ENCODE measurements at places on chromosomes 1 and 21.
A peak's percentile ranks its signal among the peaks of the same experiment; 100 is the strongest.

GRCh38 chr1:169601096-169601881 lies 15.0 kb upstream of the F5 start:
- DNase-seq, result peak; percentile 27

DNA sequence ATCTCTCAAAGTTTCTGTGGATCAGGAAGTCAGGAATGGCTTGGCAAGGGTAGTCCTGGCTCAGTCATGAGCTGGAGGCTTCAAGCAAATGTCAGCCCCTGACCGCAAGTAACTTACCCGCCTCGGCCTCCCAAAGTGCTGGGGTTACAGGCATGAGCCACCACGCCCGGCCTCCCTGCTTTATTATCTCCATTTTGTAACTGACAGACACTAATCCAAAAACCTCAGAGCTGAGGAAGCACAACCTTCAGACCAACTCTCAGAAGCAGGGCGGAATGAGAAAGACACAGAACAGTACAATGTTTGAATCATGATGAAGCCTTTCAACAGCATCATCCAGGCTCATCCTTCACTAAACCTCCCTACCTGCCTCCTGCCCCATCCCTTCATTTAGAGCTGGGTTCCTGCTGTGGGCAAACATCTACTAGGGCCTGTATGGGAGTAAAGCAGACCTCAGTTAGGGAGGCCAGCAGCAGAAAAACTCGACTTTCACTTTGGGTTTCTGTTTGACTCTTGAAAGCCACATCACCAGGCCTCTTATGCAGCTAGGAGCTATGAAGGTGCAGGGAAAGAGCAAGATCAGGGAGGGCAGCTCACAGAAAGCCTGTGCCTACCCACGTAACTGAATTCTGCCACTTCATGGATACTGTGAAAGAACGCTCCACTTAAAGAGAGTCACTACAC lies 84.4 kb upstream of the RAB4A start:
- peak; percentile 59 for DNase-seq

DNA sequence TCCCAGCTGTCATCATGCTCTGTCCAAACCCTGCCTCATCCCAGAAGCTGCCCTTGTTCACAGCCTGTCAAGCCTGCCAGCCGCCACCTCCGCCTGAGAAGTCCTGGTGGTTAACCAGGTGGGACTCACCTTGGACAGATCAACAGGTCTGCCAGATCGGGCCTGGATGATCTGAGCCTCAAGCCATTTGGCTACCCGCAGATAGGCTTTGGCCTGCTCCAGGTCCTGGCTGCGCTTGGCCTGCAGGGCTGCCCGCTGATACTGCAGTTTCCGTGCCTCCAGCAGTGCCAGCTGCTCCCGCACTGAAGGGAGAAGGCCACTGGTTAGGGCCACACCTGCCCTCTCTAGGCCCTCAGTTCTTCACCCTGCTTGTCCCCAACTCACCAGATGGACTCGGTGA lies 8.6 kb downstream of the CC2D1B start:
- DNase-seq, result no peak

DNA sequence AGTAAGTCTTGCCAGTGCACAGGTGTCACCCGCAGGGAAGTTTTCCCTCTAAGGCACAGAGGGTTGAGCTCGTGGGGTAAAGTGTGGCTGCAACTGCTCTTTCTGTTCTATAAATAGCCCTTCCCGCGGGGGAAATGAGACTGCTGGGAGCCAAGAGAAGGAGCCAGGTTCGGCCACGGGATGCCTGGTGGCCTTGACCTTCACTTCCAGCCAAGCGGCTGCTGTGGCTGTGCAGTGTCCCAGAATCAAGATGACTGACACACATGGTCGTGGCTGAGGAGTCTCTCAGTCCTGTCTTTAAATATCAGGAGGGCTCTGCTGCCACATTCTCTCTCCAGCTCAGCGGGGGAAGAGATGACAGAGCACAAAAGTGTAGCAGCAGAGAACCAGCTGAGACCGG lies 154.1 kb upstream of the VAMP3 start:
- no peak for DNase-seq

DNA sequence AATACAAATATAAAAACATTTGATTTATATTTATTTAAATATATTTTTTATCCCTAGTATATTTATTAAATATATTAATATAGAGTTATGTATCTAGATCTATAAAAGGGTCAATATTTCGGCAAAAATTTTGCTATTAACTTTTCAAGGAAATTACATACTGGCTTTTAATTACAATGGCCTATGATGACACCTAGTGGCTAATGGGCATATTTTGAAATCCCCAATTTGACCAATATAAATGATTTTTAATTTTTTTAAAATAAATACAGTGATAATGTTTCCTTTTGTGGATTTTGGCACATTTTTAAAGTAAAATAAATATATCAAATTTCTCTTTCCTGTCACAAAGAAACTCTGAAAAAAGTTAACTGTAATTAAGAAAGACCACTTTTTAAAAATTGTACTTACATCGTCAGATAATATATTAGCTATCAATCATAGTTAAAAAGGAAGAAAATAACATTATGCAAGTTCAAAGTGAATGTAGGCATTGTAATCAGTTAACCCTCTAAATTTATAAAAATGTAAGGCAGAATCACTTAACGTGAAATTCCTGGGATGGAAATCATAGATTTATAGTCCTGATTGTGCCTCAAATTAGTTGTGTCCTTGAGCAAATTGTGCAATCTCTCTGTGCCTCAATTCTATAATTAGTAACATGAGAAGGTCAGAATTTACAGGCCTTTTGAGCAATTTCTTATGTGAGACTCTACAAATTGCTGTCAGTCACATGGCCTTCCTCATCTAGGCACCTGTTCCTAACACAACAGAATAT lies 25.6 kb upstream of the RGS13 start:
- no peak for DNase-seq

DNA sequence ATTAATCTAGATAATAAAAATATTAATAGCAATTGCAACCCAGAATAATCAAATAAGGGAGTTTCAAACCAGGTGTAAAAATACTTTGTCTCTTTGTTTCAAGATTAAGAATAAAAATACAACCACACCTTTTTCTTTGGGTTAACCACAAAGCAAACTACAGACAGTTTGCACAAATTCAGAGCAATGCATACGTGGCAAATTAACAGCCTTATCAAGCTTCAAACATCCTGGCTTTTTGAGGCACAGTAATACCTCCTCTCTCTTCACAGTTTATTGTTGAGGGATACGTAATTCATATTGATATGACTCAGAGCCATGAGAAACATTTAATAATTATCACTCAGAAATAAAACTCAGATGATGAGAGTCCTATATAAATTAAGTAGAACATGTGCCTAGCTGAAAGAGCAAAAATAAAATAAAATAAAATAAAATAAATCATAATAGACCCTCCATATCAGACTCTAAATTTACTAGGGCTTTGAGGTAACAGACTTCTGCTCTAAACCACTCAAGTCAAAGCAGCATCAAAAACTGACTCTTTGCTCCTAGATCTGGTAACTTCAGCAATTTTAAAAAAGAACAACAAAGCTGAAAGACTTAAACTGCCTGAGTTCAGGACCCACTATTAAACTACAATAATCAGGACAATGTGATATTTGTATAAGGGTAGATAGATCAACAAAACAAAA lies 11.4 kb downstream of the EDEM3 start:
- DNase-seq, result no peak

DNA sequence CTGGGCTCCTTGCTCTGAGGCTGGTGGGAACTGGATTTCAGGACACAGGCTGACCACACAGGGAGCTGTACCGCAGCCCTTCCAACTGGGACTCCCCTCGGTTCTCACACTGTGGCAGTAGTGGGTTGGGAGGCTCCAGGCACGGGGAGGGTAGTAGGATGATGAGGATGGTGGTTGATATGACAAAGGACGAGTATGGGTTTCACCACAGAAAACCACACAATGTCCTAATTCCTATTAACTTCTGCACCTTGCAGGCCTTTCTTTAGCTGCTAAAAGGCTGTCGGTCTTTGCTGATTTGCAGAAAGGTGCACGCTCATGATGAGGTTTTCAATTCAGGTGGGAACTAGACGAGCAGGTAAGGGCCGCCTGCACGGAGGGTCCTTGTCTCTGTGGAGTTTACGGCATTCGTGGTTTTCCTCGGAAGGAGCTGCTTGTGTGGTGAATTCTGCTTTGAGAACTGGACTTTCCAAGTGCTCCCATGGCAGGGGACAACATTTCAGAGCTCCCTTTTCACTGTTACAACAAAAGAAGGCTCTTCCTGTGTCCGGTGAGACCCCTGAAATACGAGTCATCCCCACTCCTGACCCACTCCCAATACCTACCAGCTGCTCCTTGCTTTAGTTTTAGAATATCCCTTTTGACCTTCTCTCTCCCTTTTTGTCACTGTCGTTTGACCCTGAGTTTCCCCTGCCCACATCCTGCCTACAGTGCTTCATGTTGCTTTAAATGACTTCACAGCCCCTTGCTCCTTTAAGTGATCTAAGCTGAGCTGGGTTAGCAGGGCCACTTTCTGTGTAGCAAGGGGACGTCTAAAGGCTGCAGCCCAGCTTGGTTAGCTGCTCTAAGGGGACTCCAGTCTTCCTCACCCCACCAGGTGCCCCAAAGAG lies 125.1 kb downstream of the MRPS6 start:
- peak; percentile 46 for DNase-seq

GRCh38 chr1:183027791-183028190 lies 4.6 kb downstream of the LAMC1 start:
- no peak for DNase-seq

DNA sequence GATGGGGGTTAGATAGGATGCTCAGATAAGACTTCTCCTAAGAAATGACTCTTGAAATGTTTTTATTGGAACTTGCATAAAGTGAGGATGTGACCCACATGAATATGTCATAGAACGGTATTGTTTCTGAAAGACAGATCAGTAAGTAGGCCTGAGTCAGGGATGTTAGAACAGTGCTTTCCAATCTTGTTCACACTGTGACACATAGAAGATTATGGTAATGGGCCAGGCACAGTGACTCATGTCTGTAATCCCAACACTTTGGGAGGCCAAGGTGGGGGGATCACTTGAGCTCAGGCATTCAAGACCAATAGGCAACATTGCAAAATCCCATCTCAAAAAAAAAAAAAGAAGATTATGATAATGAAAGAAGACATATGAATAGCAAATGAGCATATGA lies 32.9 kb downstream of the FMO4 start:
- peak; percentile 17 for DNase-seq

DNA sequence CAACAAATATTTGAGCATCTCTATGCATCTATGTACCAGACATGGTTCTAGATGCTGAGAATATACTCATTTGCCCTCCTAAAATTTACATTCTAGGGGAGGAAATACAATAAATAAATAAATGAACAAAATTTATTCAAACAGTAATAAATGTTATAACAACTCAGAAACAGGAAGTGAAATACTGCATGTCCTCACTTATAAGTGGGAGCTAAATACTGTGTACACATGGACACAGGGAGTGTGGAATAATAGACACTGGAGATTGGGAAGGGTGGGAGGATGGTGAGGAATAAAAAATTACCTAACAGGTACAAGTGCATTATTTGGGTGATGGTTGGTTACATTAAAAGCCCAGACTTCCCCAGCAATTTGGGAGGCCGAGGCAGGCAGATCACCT lies 4.3 kb downstream of the COA7 start:
- peak; percentile 2 for DNase-seq

- DNase-seq, result no peak
Measured at GRCh38 chr1:166811691-166812090, 27.6 kb upstream of the POGK start.

GRCh38 chr1:21077085-21077484 lies 99.6 kb downstream of the EIF4G3 start:
- peak; percentile 55 for DNase-seq

GRCh38 chr1:205440476-205441317 lies 15.1 kb downstream of the BLACAT1 start:
- DNase-seq, result peak; percentile 95

GRCh38 chr1:176188604-176189003 lies 18.5 kb downstream of the COP1 start:
- no peak for DNase-seq

DNA sequence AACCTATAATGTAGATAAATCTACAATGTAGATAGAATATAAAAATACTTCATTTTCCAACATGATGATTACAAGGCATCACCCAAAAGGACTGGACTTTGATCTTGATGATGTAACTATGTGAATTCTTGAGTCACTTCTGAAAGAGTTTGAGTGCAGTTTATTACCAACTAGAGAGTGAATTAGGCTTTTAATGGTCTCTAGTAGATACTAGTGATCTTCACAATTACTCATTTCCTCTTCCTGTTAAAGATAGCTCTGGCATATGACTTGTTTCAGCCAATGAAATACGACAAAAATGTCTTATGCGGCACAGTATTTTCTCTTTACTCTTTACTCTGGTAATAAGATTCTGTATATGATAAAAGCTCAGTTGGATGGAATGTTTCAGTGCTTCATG lies 1588.1 kb upstream of the B3GALT2 start:
- DNase-seq, result no peak

DNA sequence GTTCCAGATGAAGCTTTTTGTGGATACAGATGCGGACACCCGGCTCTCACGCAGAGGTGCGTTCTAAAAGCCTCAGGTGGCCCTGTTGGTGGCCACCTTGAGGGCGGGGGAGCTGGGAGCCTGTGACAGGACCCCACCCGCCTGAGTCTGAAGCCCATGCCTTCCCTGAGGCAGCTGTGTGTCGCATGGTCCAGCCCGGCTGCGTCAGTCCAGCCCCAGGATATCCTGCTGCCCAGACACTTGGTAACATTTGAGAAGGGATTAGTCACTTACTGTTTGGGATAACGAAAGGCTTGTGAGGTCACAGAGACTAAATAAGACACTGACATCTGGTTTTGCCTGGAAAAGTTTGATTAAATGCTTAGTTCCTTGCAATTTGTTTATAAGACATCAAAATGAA lies 68.9 kb downstream of the UCK2 start:
- DNase-seq, result no peak

- no peak for DNase-seq
Measured at GRCh38 chr21:44462086-44462833, 7.0 kb downstream of the LRRC3 start.

DNA sequence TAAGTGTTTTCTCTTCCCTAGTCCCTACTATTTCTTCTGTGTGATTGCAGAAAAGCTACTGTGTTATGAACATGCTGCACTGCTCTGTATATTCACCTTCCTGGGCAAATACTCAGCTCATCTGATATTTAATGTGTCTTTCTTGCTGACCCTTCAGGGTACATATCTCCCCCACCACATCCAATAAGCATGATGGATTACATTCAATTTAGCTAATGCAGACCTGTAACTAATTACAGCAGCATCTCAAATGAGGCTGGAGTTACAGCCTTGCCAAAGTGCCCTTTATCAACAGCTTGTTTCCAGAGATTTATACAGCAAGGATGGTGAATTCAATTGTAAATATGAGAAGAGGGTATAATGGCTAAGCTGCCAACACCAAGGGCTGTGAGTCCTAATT lies 144.0 kb downstream of the KCNH1 start:
- no peak for DNase-seq

DNA sequence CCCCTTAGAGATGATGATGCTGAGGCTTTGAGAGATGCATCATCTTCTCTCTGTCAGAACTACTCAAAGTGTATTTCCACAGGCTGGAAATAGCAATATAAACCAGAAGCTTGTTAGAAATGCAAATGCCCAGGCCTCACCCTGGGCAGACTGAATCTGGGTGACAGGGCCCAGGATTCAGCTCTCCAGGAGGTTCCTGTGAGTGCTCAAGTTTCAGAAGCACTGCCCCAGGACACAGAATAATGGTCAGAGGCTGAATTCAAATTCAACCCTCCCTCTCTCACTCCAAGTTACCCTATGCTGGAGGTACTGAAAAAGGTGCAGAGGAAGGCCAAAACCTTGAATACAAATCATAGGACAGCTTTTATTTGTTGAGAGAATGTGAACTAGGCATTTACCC lies 98.5 kb upstream of the NGF start:
- DNase-seq, result no peak

GRCh38 chr1:220873868-220874655 lies 5.2 kb upstream of the HLX start:
- peak; percentile 54 for DNase-seq

All from MV-4-11 (cell line).